ENCODE measurements at places on chromosomes 7 and 10.

GRCh38 chr7:149214020-149214720 is 18.8 kb downstream of the ZNF282 start:
- no peak for DNase-seq

DNA sequence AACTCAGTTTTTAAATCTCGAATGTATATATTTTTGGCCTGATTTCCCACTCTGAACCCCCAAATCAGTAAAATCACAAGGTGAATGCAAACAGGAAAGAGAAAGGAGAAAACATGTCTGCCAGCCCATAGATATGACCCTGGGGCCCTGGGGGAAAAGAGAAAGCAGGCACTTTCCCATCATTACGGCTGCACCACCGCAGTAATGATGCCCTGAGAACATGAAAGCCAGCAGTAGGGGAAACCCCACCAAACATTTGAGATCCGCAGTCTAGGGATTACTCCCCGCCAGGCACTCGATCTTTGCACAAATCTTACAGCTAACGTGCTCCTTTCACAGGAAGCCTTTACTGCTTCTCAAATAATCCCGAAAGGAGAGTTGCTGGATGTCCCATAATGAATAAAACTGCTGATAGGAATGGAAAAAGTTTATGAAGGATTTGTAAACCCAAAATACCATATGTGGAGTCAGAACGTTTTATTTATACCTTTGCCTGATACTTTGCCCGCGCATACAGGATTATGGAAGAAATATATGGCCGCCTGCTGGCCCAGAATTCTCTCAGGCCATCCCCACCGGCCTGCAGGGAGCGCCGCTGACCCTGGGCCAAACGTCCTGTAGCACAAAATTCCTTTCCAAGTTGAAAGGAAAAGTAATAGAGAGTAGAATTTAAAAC is 180.0 kb upstream of the INHBA start:
- no peak for DNase-seq

DNA sequence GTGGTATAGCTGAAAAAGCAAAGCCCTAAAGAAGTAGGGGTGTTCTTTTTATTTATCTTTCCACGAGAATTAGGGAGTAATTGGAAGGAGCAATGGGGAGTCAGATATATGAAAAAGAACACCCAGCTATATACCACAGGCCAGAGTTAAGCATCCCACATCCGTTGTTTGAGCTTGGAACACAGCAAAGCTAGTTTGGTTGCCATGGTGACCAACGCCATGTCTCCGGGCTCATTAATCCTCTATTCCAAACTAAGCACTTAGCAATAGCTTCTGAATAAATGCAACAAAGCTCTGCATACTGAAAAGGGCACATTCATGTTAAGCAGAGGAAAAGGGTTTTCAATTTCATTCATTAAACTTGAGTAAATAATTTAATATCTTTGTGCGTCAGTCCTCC is 23.5 kb downstream of the ASB4 start:
- no peak for DNase-seq

GRCh38 chr7:90945104-90945787 is 319.0 kb upstream of the FZD1 start:
- DNase-seq, result no peak

- peak; percentile 85 for DNase-seq
Measured at GRCh38 chr10:31320550-31321211, 1.7 kb downstream of the ZEB1 start.

DNA sequence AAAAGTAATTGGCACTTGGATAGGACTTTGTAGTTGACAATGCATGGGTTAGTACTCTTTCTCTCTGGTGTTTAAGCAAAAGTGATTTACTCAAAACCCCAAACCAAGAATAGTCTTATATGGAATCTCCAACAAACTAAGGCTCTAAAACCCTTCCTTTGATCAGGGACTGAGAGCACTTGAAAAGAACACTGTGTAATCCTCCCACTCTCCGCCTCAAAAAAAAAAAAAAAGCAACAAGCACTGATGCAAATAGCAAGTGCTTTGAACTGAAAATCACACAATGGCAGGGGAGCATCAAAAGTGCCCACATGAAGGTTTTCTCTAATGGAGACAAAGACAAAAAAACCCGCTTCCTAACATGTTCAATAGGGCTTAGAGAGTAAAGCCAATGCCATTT is 467.9 kb upstream of the AUTS2 start:
- DNase-seq, result no peak

- DNase-seq, result no peak
Measured at GRCh38 chr7:37173670-37174069, 275.0 kb downstream of the ELMO1 start.

DNA sequence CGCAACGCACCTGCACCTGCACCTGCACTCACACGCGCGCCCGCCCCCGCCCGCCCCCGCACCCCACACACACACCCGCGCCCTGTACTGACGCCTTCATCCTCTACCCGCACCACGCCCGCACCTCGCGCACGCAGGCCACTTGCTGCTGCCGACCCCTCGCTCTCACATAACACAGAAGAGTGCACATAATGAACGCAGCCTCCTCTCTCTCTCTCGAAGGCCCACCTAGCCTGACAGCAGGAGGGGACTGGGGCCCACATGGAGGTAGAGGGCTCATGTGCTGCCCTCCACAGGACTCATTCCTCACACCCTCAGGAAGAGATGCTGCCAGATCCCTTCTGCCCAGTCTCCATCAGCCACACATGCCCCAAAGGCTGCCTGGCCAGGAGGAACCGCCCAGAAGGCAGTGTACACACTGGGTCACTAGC is 432 bp upstream of the CAMK2B start:
- no peak for DNase-seq

- peak; percentile 42 for DNase-seq
Measured at GRCh38 chr10:131909014-131909808, 8.4 kb downstream of the PPP2R2D start.

DNA sequence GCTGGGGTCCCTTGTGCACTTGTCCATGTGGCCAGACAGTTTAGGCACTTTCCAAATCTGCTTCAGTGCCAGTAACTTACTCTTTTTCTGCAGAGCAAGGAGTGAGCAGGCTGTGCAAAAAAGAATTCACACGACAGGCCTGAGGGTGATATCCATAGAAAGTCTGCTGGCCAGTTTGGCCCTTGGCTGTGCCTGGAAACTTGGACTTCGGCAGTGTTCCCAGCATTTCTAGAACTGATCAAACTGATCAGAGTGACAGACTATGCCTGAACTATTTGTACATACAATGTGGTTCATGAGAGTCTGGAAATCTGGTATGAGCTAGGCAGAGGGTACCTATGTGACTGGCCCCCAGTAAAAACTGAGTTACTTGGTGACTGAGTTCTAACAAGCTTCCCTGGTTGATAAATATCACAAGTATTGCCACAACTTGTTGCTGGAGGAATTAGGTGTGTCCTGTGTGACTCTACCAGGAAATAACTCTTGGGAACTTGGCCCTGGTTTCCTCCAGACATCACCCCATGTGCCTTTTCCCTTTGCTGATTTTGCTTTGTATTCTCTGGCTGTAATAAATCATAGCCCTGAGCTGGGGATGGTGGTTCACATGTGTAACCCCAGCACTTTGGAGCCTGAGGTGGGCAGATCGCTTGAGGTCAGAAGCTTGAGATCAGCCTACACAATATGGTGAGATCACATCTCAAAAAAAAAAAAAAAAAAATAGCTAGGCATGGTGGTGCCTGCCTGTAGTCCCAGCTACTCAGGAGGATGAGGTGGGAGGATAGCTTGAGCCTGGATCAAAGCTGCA is 3.3 kb upstream of the DENND10 start:
- DNase-seq, result peak; percentile 27

GRCh38 chr10:91745090-91745831 is 53.0 kb upstream of the TNKS2 start:
- no peak for DNase-seq

GRCh38 chr10:84314275-84314674 is 14.1 kb upstream of the CCSER2 start:
- no peak for DNase-seq
